Upper lobe of right lung (tissue), 1 donor: ENCODE measurements at places on chromosomes 5 and 9. TPM values are rescaled to one million over a fixed set of nuclear protein-coding genes. Genes with fewer than 3 reads are reported as not detected.

DNA sequence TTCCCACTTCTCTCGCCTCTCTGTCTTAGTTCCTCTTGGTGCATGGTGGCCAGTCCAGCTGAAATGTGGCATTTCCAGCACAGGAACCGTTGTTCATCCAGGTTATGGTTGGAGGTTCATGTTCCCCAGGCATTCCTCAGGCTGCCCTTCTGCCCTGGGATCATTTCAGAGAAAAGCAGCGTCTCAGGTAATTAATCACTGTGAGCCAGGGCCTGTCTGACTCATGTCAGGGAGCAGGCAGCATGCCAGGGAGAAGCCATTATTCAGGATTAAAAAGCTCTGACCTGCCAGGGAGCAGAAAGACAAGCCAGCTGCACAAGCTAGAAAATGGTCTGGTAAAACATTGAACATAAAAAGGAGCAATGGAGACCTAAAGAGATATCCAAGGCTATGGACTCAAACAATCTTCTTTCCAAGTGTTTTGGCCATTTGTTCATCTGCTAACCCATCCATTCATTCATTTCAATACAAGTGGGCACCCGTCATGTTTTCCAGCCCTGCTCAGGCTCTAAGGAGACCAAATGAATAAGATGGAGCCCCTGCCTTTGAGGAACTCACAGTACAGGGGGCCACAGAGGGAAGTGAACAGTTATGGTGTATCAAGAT is 241.4 kb downstream of the DRD1 start:
- no peak for DNase-seq

DNA sequence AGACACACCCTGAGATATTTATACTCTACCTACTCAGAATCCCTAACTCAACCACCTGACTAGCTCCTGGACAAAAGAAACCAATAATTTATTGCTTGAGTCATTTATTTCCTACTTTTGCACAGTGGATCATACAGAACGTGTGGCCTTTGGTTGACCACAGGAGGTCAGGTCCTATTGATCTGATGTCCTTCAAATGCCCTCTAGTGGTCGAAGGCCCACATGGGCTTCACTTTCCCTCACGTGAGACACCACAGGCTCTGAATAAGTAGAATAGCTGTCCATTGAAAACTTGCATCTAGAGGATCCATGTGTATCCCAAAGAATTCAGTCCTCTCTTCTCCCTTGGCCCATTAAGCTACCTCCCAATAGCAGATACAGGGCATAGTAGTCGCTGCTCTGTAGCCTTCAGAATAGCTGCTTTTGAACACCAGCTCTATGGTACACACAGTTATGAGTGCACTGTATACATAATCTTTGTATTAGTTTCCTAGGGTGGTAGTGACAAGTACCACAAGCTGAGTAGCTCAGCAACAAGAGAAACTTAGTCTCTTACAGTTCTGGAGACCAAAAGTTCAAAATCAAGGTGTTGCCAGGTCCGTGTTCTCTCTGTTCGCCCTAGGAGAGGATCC is 177.6 kb upstream of the SMARCA2 start:
- no peak for DNase-seq

GRCh38 chr9:128689820-128690683 is 1.0 kb downstream of the SET start:
- DNase-seq: no peak

GRCh38 chr5:151627650-151628049 is 36.5 kb upstream of the FAT2 start:
- DNase-seq: no peak

DNA sequence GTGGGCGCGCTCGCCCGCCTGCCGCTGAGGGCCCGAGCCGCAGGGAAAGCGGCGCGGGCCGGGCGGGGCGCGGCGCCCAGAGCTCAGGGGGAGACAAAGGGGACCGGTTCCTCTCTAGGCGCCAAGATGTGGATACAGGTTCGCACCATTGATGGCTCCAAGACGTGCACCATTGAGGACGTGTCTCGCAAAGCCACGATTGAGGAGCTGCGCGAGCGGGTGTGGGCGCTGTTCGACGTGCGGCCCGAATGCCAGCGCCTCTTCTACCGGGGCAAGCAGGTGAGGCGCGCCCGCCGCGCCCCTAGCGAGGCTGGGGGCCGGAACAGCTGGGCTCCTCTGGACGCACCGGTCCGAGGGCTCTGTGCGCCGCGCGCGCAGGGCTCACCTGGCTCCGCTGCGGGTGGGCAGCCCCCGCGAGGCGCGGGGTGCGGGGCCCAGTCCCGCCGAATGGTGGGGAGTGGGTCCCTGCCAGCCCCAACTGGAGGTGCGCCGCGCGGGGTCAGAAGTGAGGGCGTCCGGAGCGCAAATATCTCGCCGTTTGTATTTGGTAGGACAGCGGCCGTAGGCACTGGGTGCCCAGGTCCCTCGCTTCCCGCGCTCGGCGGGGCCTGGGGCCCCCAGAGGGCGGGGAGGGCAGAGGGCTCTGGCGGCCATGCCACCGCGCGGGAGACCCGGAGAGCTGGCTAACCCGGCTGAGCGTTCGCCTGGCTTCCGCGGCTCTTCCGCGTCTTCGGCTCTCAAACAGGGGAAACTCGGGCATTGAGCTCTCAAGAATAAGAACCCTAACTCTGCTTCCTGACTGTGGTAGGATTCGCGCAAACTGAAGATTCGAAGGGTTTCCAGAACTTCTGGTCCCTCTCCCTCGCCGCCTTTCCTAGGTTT is 607 bp downstream of the UHRF2 start:
- peak; percentile 76 for DNase-seq

DNA sequence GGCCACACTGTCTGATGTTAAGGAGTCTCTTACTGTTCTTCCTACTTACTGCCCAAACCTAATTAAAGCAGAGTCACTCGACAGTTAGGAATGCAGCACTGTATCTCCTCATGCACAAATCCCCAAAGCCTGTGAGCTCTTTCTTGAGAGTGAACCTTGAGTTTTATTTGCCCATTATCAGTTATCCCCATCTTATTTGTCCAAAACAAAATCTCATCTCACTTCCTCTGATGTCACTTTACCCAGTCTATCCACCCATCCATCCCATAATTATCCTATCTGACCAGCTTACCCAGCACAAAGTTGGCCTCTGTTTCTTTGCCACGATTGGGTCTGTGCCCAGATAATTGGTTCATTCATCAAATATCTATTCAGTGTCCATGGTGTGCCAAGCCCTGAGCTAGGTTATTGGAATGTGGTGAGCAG is 250.8 kb downstream of the SLIT3 start:
- DNase-seq: no peak

- no peak for DNase-seq
These were observed 74.7 kb upstream of the ANKRD55 start for GRCh38 chr5:56307714-56308333.

Gene IFNK
- not detected for total RNA-seq

GRCh38 chr5:164048359-164048926 is 543.0 kb downstream of the MAT2B start:
- DNase-seq: no peak

- DNase-seq: no peak
These were observed 113.1 kb downstream of the HTR4 start for GRCh38 chr5:148541054-148541835.

DNA sequence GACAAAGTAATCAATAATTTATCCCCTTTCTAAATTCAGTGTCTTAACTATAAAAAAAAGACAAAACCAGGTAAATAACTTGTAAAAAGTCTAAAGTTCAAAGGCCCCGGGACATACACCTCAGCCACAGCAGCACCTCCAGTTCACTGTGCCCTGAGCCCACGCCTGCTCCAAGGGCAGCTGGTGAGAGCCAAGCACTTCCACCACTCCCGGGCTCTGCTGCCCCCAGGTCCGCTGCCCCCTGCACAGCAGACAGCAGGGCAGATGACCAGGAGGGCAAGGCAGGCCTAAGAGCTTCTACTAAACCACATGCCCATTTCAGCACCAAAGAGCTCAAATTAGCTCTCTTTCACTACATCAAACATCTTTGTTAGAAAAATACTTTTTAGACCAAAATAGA is 91.9 kb downstream of the CAMSAP1 start:
- peak; percentile 33 for DNase-seq

DNA sequence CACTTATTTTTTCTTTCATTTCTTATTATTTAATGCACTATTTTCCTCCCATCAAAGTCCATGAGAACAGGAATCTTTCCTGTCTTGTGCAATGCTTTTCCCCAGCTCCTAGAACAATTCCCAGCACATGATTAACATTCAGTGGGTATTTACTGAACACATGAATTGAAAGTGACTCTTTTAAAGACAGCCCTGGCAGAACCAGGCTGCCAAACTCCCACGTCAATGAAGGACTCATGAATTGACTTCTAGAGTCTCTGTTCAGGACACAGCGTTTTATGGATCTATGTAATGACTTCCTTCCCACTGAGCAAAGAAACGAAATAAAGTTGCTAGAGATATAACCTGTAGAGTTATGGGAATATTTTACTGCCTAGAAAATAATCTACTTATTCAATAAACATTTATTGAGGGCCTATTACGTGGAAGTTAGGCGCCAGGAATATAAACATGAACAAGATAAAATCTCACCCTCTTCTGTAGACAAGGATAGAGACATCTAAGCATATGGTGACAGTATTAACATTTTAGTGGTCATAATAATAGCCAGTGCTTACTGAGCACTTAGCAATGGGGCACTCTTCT is 485.9 kb upstream of the KLF4 start:
- no peak for DNase-seq

- DNase-seq: no peak
These were observed 59.6 kb upstream of the MAN2A1 start for GRCh38 chr5:109630093-109630492.

GRCh38 chr5:50745221-50745910 is 78.9 kb downstream of the PARP8 start:
- DNase-seq: no peak

- DNase-seq: no peak
These were observed 151.1 kb upstream of the APC start for GRCh38 chr5:112586596-112587062.

Gene MARVELD2
- 32.4 TPM for total RNA-seq

DNA sequence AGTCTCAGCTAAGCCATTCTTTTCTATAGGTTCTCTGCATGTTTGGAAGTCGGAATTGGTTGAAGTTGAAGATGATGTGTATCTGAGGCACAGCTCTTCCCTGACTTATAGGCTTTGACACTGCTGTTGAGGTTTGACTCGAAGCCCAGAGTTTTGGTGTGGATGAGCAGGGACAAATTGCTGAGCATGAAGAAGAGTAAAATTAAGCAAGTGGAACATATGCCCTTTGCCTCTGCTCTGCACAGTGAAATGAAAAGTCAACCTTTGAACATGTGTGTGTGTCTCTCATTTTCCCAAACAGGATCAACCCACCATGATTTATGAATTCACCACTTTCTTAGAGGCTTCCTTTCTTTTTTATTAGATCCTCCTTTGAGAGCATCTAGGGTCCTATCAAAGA is 8.5 kb downstream of the HMHB1 start:
- no peak for DNase-seq

Gene PCDHGB3
- 2.6 TPM for total RNA-seq

DNA sequence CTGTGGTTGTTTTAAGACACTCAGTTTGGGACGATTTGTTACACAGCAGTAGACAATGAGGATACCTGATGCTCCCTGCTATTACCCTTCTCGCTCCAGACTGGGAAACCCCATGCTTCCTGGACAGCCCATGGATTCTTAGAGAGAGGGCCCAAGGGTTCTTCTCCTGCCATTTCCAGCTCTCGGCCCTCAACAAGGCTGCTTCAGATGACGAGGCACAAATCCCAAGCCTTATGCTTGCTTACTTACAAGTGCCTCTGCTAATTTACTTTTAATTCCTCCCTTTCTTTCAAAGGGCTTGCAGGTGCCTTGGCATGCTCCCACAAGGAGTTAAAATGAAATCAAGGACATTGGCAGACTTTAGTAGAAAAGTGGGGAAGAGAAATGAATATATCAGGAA is 79.4 kb downstream of the GADD45G start:
- no peak for DNase-seq

Gene ZNF354B
- 15.7 TPM for total RNA-seq

GRCh38 chr5:34957857-34958690 is 28.7 kb downstream of the DNAJC21 start:
- DNase-seq: no peak

Gene ZMYND19
- total RNA-seq: 18.3 TPM

- no peak for DNase-seq
These were observed 3.8 kb downstream of the IRX1 start for GRCh38 chr5:3599226-3600105.

Gene RNF20
- 48.1 TPM for total RNA-seq

- DNase-seq: no peak
These were observed 110.7 kb downstream of the OLFM1 start for GRCh38 chr9:135198144-135198543.

DNA sequence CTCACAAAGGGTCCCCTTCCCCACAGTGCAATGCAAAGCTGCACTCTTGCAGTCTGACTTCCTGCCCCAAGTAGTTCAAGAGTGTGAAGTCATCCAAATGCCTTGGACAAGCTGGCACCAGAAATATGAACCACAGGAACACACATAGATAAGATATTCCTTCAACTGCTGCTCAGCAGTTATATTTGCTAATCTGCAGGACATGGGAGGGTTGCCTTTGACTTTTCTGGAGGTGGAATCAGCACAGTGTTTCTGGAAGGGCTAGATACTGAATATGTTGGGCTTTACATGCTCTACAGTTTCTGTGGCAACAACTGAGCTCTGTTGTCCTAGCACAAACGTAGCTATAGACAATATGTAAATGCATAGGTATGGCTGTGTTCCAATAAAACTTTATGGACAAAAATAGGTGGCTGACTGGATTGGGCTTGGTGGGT is 96.7 kb upstream of the PCA3 start:
- DNase-seq: no peak

Gene SLC6A18
- total RNA-seq: not detected

DNA sequence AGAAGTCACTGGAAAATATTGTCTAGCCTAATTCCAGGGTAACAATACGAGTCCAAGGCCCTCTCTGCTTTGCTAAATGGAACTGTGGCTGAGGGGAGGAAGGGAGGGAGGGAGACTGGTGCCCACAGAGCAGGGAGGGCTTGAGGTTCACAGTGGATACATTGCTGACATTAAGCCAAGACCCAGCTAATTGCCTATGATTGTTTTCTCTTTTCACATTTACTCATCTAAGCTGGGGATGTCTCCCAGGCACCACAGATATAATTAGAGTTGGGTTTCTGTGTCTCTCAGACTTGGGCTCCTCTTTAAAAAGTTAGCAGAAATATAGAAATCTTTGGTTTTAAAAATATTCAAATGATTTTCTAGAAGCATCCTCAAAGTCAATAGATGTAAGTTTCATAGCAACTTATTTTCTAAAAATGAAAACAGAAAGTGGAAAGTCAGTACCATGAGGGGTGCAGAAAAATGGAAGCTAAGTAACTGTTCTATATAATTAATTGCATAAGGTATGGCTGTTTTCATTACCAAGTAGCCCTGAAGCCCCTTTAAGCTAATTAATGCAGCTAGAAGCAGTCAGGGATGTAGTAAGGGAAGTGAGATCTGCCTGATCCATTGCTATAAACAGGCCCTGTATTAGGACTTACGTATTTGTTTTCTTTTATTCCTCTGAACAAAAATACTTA is 259.8 kb downstream of the NDUFS4 start:
- no peak for DNase-seq

Gene SPATA31A3
- not detected for total RNA-seq
